ENCODE measurements at places on chromosomes 4 and X. TPM values are rescaled to one million over a fixed set of nuclear protein-coding genes. Genes with fewer than 3 reads are reported as not detected.

DNA sequence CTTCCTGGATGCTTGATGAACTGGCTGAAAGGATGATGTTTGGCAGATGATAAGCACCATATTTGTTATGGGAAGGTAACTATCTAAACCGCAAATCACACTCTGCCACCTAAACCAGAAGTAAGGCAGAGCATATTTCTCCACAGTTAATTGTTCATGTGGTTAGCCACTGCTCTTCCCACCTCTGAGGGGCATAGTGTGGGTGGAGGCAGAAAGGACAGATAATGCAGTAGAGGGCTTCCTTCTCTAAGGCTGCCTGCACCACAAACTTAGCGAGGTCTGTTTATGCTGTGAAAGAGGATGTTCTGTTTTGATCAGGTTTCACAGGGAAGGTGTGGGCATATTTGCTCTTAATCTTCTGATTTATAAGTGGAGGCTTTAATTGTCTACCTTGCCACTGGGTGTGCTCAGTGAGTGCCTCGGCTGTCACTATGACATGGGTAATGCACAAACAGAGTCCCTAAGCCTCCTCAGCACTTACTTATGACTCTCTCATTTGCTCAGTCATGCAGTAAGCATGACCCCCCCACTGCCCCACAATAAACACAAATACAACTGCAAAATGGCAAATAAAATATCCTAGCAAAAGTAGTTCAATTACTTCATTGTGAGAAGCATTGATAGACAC is 401.0 kb downstream of the TMA16 start:
- peaks cover 4% of the 10 kb centered on the region for H3K4me1 ChIP-seq
- H3K27ac ChIP-seq = no peak overlapping the region
- H3K27me3 ChIP-seq = no peaks in the 10 kb centered on the region
- no peaks in the 10 kb centered on the region for H3K36me3 ChIP-seq
- H3K4me3 ChIP-seq = no peak overlapping the region

Gene KLHL15
- 3.6 TPM for polyA plus RNA-seq

- no peaks in the 10 kb centered on the region for H3K4me1 ChIP-seq
- no peaks in the 10 kb centered on the region for H3K27me3 ChIP-seq
- DNase-seq = no peak
- no peak overlapping the region for H3K27ac ChIP-seq
- H3K36me3 ChIP-seq = no peaks in the 10 kb centered on the region
- H3K4me3 ChIP-seq = no peak overlapping the region
Observed at GRCh38 chr4:148210661-148211060, 231.6 kb downstream of the NR3C2 start.

- H3K36me3 ChIP-seq = no peaks in the 10 kb centered on the region
- no peaks in the 10 kb centered on the region for H3K4me1 ChIP-seq
Observed at GRCh38 chr4:167428156-167428555, 193.9 kb upstream of the SPOCK3 start.

Gene KLB
- not detected for polyA plus RNA-seq

GRCh38 chr4:40301603-40302002 is 33.5 kb upstream of the CHRNA9 start:
- peaks cover 92% of the 10 kb centered on the region for H3K4me1 ChIP-seq
- H3K4me3 ChIP-seq = peak overlapping the region; percentile 27
- no peak overlapping the region for H3K27ac ChIP-seq
- H3K27me3 ChIP-seq = no peaks in the 10 kb centered on the region
- no peaks in the 10 kb centered on the region for H3K36me3 ChIP-seq

Gene NUP62CL
- 2.0 TPM for polyA plus RNA-seq

DNA sequence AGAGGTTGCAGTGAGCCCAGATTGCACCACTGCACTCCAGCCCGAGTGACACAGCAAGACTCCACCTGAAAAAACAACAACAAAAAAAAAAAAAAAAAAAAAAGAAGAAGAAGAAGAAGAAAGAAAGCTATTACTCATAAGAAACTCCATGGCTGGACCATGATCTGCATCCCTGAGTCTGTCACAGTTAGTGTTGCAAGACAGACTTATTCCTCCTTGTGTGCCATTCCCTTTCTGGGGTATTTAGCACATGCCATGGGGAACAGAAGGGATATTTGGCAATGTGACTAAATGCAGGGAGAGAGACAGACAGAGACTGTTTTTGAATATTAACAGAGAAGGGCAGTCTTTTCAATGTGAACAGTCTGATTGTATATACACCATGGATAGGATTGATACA is 16.7 kb upstream of the PDS5A start:
- no peak overlapping the region for H3K27ac ChIP-seq
- H3K4me3 ChIP-seq = no peak overlapping the region
- no peaks in the 10 kb centered on the region for H3K4me1 ChIP-seq
- no peaks in the 10 kb centered on the region for H3K27me3 ChIP-seq
- no peaks in the 10 kb centered on the region for H3K36me3 ChIP-seq

Gene KCNE5
- 0.14 TPM for polyA plus RNA-seq

DNA sequence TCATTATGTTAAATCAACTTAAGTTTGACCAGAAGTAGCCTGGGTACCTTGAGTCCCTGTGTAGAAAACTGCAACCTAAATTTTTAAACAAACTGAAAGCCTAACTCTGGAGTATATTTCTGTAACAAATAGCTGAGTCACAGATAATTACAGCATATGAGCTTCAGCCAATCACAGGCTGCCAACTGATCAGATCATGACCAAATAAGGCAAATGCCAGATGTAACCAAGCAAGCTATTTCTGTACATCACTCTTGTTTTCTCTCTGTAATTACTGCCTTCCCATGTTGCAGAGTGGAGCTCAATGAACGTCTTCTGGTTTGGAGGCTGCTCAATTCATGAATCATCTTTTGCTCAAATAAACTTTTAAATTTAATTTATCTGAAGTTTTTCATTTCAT is 980.9 kb upstream of the DIAPH2 start:
- H3K4me3 ChIP-seq = no peak overlapping the region
- H3K27ac ChIP-seq = no peak overlapping the region
- no peaks in the 10 kb centered on the region for H3K4me1 ChIP-seq

- H3K4me1 ChIP-seq = no peaks in the 10 kb centered on the region
- H3K36me3 ChIP-seq = no peaks in the 10 kb centered on the region
- H3K27ac ChIP-seq = no peak overlapping the region
- no peak for DNase-seq
- H3K27me3 ChIP-seq = no peaks in the 10 kb centered on the region
Observed at GRCh38 chr4:141957416-141957815, 321.0 kb downstream of the IL15 start.

Gene CXorf49
- polyA plus RNA-seq = not detected

DNA sequence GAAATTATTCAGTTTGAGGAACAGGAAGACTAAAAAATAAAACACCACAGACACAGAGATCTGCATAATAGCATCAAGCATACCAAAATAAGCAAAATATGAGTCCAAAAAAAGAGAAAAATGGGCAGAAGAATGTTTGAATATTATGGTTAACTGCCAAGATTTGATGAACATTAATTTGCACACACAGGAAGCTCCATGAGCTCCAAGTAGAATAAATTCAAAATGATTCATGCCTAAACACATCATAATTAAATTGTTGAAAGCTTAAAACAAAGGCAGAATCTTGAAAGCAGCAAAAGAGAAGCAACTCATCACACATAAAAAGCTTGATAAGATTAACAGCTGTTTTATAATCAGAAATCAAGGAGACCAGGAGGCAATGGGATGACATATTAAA is 156.6 kb upstream of the ARSJ start:
- no peaks in the 10 kb centered on the region for H3K27me3 ChIP-seq
- H3K36me3 ChIP-seq = no peaks in the 10 kb centered on the region
- no peak overlapping the region for H3K27ac ChIP-seq
- H3K4me3 ChIP-seq = no peak overlapping the region
- DNase-seq = no peak

DNA sequence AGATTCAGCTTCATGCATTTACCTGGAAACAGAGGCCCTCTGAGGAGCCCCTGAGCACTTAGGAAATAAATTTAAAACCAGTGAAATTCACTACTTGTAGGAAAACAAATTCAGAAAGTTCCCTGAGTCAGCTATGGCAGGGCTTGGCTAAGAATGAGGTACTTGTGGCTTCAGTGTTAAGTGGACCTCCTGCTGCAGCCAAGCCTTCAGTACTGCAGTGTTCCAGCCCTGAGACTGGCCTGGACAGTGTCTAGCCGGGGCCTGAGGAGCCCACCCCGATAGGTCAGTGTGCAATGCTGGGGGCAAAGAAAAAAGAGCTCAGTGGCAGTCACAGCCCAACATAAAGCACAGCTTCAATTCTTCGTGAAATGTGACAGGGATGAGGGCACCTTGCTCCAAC is 41.9 kb downstream of the F11 start:
- no peak overlapping the region for H3K4me3 ChIP-seq
- no peaks in the 10 kb centered on the region for H3K27me3 ChIP-seq
- H3K4me1 ChIP-seq = no peaks in the 10 kb centered on the region
- no peak for DNase-seq
- H3K36me3 ChIP-seq = no peaks in the 10 kb centered on the region

DNA sequence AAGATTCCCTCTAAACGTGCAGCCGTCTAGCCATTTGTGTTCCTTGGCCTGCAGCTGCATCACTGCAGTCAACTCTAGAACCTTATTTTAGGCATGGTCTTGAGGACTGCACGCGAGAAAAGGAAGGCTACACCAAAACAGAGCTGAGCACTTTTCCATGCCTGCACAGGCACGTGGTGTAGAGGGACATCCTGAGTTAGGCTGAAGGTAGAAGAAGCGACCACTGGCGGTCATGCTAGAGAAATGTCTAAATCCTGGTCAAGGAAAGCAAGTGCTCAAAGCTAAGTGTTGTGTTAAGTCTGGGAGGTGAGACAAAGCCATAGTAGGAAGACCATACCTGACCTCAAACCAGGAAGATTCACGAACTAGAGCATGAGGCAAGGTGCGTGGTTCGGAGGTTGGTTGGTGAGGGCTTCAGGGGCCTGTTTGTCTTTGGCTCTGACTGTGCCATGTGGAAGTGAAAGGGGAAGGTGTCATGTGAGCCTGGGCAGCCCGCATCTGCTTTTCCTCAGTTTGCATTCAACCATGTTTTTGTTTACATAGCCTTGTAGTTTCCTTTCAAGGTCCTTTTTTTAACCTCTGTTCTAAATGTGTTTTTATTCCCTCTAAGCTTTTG is 203.8 kb downstream of the AASDH start:
- H3K4me3 ChIP-seq = no peak overlapping the region
- H3K4me1 ChIP-seq = no peaks in the 10 kb centered on the region
- no peak for DNase-seq
- no peaks in the 10 kb centered on the region for H3K36me3 ChIP-seq

DNA sequence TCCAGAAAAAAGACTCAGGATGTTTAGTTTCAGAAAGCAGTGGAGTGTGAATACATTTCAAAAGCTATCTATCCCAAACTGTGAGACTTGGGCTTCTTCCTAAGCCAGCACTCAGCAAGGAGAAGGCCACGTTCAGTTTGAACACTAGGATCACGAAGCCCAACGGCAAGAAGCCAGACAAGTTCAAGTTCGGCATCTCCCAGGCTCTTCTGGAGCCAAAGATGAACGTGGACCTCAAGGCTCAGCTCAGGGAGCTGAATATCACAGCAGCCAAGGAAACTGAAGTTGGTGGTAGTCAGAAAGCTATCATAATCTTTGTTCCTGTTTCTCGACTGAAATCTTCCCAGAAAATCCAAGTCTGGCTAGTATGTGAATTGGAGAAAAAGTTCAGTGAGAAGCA is 7.6 kb downstream of the PLAC1 start:
- H3K4me1 ChIP-seq = no peaks in the 10 kb centered on the region
- no peak overlapping the region for H3K4me3 ChIP-seq
- H3K27me3 ChIP-seq = no peaks in the 10 kb centered on the region
- no peak overlapping the region for H3K27ac ChIP-seq
- DNase-seq = no peak

- no peaks in the 10 kb centered on the region for H3K4me1 ChIP-seq
- H3K27ac ChIP-seq = no peak overlapping the region
- H3K4me3 ChIP-seq = no peak overlapping the region
- H3K36me3 ChIP-seq = no peaks in the 10 kb centered on the region
- DNase-seq = no peak
Observed at GRCh38 chr4:55338486-55338885, 7.6 kb upstream of the SRD5A3 start.

DNA sequence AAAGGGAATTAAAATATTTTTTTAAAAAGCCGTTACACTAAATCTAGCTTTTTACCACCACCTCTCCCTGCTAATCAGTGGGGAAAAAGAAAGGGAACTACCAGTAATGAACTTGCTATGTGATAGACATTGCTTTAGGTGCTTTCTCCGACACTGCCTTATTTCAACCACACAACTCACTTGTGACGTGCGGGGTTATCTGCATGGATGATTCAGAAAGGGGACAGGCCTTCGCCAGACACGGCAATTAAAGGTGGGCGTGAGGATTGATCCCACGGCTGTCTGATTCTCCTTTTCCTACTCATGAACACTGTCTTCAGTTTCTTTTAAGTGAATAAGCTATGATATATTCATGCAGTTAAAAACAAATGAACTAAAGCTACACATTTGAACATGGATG is 882 bp upstream of the CXCR3 start:
- H3K4me1 ChIP-seq = peaks cover 55% of the 10 kb centered on the region
- H3K27ac ChIP-seq = peak overlapping the region; percentile 69
- peak overlapping the region; percentile 60 for H3K4me3 ChIP-seq
- H3K36me3 ChIP-seq = no peaks in the 10 kb centered on the region

Gene SHROOM3
- polyA plus RNA-seq = not detected

GRCh38 chr4:139642364-139642763 is 23.3 kb upstream of the MGST2 start:
- H3K36me3 ChIP-seq = no peaks in the 10 kb centered on the region
- H3K4me1 ChIP-seq = no peaks in the 10 kb centered on the region
- H3K4me3 ChIP-seq = no peak overlapping the region
- no peak overlapping the region for H3K27ac ChIP-seq
- DNase-seq = no peak
- no peaks in the 10 kb centered on the region for H3K27me3 ChIP-seq

DNA sequence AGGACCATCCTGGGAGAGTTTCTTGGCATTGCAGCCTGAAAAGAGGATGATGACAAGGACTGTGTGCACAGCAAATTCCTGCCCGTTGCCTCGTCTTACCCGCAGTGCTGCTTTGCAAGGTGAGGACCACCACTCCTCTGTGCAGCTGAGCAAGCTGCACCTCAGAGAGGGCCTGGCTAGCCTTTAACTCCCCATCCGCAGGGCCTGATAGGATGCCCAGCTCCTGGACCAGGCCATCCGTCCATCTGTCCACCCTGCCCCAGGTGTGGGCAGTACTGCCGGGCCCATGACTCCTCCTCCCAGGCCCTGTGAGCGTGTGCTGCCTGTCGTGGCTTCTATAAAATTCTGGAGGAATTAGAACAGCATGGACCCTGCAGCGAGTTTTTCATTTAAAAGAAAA is 43.9 kb upstream of the PPP2R2C start:
- H3K27me3 ChIP-seq = no peaks in the 10 kb centered on the region
- DNase-seq = no peak
- no peaks in the 10 kb centered on the region for H3K4me1 ChIP-seq

Gene SPACA5
- not detected for polyA plus RNA-seq

GRCh38 chr4:101332424-101332823 is 14.9 kb downstream of the PPP3CA start:
- peaks cover 34% of the 10 kb centered on the region for H3K4me1 ChIP-seq
- DNase-seq = no peak
- H3K27ac ChIP-seq = no peak overlapping the region
- H3K27me3 ChIP-seq = no peaks in the 10 kb centered on the region
- H3K4me3 ChIP-seq = no peak overlapping the region

DNA sequence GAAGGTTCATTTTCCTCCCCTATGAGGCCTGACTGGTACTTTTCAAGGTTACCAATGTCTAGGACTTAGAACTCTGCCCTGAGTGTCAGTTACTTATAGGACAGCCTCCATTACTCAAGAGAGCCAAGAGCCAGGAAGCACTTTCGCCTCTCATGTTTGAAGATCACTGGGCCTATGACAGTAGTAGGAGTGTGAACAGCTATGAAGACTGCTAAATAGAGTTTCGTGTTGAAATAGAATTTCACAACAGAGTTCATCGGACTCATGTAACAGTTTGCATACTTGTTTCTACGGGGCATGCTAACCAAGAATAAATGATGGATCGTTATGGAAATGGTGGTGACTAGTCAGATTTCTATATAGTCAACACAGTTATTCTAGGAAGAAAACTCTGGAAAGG is 97.8 kb upstream of the GPC4 start:
- no peaks in the 10 kb centered on the region for H3K27me3 ChIP-seq
- DNase-seq = no peak

Measured in CD8-positive, alpha-beta memory T cell (primary cell).